ENCODE measurements at places on chromosomes 3 and 15.
A peak's percentile ranks its signal among the peaks of the same experiment; 100 is the strongest.

- no peak for DNase-seq
Measured at GRCh38 chr15:64975390-64975789, 14.3 kb downstream of the SPG21 start.

GRCh38 chr15:79472446-79472845 is 40.3 kb downstream of the MINAR1 start:
- DNase-seq = no peak

DNA sequence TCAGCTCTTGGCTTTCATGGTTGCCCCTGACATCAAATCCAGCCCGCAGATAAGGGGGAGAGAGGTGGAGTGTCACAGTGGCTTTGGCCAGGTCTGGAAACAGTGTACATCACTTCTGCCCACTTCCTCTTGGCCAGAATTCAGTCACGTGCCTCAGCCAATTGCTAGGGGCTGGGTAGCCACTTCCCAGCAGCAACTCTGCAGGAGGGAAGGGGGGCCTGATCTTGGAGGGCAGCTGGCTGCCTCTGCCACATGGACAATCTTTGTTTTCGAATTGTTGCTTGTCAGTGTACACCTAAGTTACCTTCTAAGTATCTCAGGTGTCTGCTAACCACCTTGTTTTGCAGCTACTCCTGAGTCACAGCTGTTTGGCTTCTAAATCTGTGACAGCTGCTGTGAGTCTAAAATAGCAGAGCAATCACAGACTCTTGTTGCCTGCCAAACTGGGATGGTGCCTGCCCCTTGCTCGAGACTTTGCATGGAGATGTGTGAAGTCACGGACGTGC is 41.0 kb upstream of the LIMD1 start:
- DNase-seq = peak; percentile 38

DNA sequence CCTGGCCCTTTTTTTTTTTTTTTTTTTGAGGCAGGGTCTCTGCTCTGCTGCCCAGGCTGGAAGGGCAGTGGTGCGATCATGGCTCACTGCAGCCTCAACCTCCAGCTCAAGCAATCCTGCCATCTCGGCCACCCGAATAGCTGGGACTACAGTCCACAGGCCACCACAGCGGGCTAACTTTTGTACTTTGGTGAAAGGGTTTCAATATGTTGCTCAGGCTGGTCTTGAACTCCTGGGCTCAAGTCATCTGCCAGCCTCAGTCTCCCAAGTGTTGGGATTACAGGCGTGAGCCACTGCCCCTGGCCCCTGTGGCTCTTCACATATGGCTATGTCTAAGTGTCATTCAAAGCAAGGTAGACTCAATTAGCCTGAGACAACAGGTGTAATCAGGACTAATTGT is 8.8 kb upstream of the DPPA2 start:
- no peak for DNase-seq

DNA sequence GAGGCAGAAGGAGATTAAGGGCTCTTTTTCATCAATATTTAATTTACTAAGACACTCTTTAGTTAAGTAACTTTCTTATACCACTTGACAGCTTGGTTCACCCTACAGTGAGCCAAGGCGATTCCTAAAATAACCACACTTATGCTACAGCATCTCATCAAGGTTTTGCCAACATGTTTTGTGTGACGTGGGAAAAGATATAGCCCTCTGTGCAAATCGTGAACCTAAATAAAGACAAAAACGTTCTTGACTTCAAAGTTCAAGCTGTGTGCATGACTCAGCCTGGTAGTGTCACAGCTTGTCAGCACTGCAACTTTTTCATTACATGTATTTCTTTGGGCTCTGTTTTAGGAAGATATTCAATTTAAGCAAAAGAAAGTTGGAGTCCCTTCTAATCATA is 297.0 kb upstream of the EPHA3 start:
- DNase-seq = no peak

DNA sequence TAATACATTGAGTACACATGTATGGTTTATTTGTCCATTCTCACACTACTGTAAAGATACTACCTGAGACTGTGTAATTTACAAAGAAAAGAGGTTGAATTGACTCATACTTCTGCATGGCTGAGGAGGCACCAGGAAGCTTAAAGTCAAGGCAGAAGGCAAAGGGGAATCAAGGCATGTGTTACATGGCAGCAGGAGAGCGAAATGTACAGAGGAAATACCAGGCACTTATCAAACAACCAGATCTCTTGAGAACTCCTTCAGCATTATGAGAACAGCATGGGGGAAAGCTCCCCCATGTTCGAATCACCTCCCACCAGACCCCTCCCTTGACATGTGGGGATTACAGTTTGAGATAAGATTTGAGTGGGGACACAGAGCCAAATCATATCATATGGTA is 666.3 kb downstream of the ZBBX start:
- DNase-seq = no peak

GRCh38 chr3:127652246-127652995 is 20.3 kb upstream of the ABTB1 start:
- peak; percentile 92 for DNase-seq

DNA sequence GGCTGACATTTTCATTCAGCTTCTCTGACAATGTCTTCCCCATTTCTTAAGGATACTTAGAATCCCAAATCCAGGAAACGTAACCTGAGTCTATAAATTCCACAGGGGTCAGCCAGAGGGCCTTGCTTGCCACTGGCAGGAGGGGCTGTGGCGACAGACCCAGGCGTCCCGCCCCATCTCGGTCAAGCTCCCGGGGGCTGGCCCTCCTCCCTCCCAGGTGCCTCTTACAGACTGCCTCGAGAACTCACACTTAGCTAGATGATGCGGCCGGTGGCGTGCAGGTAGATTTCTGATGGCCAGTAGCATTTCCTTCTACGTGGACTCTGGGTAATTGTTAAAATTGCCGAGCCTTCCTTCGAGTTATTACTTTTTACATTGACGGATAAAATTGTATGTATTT is 172.5 kb downstream of the NSMCE3 start:
- DNase-seq = no peak

- no peak for DNase-seq
Measured at GRCh38 chr3:195312714-195313113, 41.8 kb upstream of the XXYLT1 start.

- DNase-seq = no peak
Measured at GRCh38 chr3:143951351-143951971, 20.2 kb upstream of the DIPK2A start.

- no peak for DNase-seq
Measured at GRCh38 chr3:26624209-26624765, 1.7 kb downstream of the LRRC3B start.

GRCh38 chr15:94263341-94264273 is 32.2 kb downstream of the MCTP2 start:
- no peak for DNase-seq

DNA sequence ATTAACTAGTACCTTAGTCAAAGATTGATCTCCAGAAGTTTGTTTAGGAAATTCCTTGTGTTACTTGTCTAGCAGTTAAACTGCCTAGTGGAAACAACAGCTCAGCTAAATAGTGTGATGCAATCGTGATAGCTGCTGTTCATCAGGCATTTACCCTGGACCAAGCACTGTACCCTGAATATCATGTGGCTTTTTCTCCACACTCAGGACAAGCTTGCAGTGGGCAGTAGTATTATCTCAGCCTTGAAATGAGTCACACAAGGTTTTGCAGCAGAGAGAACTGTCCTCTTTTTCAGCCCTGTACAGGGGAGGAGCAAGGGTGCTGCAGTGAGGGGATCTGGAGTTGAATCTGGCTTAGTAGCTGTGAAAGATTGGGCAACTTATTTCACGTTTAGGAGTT is 208.4 kb downstream of the TP63 start:
- no peak for DNase-seq

GRCh38 chr3:194476784-194477183 is 10.0 kb downstream of the ATP13A3 start:
- no peak for DNase-seq

- DNase-seq = peak; percentile 87
Measured at GRCh38 chr3:99532246-99532645, 106.1 kb upstream of the COL8A1 start.

DNA sequence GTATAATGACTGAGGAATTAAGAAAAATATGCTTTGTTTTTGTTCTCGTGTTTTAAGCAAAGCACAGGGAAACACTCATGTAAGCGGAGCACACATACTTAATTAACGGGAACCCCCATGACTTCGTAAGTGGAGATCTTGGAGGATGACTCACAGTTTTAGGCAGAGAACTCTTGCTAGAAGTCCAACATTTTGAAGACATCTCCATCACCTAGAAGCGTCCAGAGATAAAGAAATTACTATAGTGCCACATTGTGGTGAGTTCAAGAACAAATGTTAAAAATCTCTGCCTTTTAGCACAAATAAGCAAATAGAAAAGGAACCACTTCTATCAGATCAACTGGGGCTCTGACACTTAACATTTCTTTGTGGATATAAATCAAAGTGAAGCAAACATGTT is 194.1 kb upstream of the ARHGEF26 start:
- DNase-seq = no peak

All from ELF-1 (cell line).